ENCODE measurements at places on chromosomes 4 and X.
A peak's percentile ranks its signal among the peaks of the same experiment; 100 is the strongest.

DNA sequence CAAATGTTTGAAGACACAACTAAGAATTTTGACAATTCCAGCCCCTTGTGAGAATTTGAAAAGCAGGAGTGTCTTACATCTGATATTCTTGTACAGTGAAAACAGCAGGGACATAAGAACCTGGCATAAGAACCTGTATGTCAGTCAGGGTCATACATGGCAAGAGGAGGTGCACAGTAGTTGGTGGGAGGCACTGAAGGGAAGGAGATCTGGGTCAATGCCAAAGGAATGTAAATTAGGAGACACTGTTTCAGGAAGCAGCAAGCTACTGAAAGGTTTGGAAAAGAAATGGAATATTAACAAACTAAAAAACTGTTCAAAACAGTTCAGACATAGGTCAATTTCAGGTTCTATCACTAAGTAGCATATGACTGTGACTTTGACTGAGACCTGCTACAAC lies 25.0 kb upstream of the SPP1 start:
- no peak for DNase-seq

- DNase-seq, result no peak
Measured at GRCh38 chr4:81146466-81146865, 68.6 kb downstream of the PRKG2 start.

DNA sequence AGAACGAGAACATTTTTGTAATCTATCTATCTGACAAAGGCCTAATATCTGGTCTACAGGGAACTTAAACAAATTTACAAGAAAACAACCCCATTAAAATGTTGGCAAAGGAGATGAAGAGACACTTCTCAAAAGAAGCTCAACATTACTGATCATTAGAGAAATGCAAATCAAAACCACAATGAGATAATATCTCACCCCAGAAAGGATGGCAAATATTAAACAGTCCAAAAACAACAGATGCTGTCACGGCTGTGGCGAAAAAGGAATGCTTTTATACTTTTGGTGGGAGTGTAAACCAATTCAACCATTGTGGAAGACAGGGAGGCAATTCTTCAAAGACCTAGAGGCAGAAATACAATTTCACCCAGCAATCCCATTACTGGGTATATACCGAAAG lies 2284.8 kb downstream of the ARAP2 start:
- no peak for DNase-seq

- DNase-seq, result peak; percentile 78
Measured at GRCh38 chr4:155392481-155393184, 15.9 kb upstream of the MAP9 start.

DNA sequence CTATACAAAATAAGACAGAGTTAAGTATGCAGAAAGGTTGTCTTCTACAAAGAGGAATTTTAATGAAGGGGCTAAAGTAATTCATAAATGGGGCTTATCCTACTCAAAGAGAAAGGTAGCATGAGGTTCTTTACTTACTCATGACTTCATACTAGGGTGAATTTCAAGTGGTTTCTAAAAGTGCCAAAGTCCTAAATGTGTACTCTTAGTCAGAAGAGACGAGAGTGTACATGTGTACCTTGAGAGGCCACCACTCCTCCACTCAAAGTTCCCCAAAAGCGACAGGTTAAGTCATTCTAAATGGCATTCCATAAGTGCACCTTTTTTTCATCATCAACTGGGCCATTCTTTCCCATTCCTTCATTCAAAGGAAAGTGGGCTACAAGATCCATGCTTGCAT lies 21.9 kb downstream of the EDA2R start:
- DNase-seq, result no peak

- no peak for DNase-seq
Measured at GRCh38 chr4:45122406-45122805, 396.1 kb upstream of the GNPDA2 start.

DNA sequence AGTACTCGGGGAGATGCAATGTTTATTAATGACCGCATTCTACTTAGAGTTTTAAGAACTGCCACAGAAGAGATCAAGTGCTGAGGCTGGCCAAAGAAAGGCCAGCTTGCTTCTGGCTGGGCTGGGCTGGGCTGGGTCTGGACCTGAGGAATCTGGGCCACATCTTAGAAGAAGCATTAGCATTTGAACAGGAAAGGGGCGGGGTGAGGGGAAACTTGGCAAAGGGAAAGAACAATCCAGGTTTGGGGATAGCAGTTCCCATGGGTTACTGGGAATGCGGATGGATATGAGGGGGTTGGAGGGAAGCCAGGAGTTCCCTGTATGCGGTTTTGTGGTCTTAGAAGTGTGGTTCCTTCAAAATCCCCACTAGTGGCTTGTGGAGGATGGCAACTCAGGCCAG lies 83.3 kb downstream of the CLDN34 start:
- DNase-seq, result no peak

- DNase-seq, result peak; percentile 41
Measured at GRCh38 chr4:188372058-188372457, 232.8 kb downstream of the TRIML1 start.

All from PC-9 (cell line).